ENCODE measurements at places on chromosomes 6 and 20. TPM values are rescaled to one million over a fixed set of nuclear protein-coding genes. Genes with fewer than 3 reads are reported as not detected.

Gene GRIK2
- 0.11 TPM for total RNA-seq

GRCh38 chr6:112287577-112288225 is 33.3 kb upstream of the LAMA4 start:
- H3K4me1 ChIP-seq: no peaks in the 10 kb centered on the region
- no peak for DNase-seq
- no peaks in the 10 kb centered on the region for H3K36me3 ChIP-seq

DNA sequence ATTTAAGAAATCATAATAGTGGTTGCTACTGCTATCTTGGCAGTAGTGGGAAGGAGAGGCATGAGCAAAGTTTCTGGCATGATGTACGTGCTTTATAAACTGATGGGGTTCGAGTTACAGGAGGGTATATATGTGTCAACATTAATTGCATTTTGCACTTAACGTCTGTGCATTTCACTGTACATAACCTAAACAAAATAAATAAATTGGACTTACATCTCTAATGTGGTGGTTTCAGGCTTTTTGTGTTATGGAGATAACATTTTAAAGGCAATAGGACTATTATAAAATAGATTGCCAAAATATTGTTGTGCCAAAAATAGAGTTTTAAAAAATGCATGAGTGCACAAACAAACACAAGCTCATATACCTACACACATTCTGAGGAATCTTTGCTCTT is 1001.1 kb upstream of the GJE1 start:
- no peak for DNase-seq
- H3K4me3 ChIP-seq: no peak overlapping the region
- H3K36me3 ChIP-seq: no peaks in the 10 kb centered on the region

- H3K27me3 ChIP-seq: peaks cover 2% of the 10 kb centered on the region
- H3K27ac ChIP-seq: no peak overlapping the region
- no peak overlapping the region for H3K4me3 ChIP-seq
- no peaks in the 10 kb centered on the region for H3K4me1 ChIP-seq
Measured at GRCh38 chr6:168292826-168293225, 26.8 kb downstream of the DACT2 start.

DNA sequence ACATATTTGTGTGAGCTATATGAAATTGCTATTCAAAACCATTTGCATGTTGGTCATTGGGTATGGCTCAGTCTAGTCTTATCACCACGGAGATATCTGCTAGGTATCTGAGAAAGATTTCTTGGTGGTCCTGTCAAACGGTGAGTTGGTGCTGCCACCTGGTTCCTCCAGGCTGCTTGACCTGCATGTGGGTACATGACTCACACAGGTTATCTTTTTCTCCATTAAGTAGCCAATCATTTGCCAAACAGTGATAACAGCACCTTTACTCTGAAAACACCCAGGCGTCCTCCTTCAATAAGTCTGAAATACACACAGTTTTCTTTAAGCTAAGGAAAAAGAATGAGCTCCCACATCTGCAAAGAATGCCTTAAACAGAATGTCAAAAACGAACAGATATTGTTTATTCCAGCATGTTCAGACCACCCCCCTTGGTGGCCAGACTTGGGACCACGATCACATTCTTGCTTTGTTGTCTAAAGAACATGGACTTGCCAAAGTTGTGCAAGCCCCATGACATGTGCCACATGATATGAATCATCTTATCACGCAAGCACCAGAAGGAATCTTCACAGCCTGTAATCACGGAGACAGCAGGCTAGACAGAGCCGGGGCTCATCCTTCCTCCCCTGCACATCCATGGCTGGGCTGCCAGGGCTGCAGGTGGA is 200.7 kb upstream of the THBS2 start:
- no peak for DNase-seq
- H3K4me3 ChIP-seq: no peak overlapping the region
- no peaks in the 10 kb centered on the region for H3K27me3 ChIP-seq
- no peaks in the 10 kb centered on the region for H3K4me1 ChIP-seq

DNA sequence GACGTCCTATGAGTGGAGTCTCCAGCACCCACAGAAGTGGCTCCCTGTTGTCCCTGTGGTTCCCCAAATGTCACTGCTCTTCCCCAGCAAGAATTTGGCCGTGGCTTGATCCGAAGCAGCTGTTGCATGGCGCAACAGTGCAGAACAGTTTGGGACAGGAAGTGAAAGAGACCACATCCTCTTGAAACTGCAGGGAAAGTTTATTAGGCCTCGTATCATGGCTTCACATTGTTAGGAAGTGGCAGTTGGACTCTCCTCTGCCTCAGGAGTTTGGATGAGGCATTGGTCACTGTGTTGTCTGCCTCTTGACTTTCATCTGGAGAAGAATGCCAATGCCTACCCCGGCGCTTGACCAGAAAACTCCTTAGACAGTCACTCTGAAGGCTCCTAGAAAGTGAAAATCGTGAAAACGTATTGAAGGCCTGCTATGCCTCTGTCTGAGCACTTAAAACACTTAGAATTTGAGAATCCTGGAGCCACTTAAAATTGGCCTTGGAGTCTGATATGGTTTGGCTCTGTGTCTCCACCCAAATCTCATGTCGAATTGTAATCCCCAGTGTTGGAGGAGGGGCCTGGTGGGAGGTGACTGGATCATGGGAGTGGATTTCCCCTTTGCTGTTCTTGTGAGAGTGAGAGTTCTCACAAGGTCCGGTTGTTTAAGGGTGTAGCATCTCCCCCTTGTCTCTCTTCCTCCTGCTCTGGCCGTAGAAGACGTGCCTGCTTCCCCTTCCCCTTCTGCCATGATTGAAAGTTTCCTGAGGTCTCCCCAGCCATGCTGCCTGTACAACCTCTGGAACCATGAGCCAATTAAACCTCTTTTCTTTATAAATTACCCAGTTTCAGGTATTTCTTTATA is 334.9 kb upstream of the JARID2 start:
- peak overlapping the region; percentile 70 for H3K4me3 ChIP-seq
- H3K27ac ChIP-seq: peak overlapping the region; percentile 88
- no peaks in the 10 kb centered on the region for H3K36me3 ChIP-seq
- no peaks in the 10 kb centered on the region for H3K27me3 ChIP-seq

DNA sequence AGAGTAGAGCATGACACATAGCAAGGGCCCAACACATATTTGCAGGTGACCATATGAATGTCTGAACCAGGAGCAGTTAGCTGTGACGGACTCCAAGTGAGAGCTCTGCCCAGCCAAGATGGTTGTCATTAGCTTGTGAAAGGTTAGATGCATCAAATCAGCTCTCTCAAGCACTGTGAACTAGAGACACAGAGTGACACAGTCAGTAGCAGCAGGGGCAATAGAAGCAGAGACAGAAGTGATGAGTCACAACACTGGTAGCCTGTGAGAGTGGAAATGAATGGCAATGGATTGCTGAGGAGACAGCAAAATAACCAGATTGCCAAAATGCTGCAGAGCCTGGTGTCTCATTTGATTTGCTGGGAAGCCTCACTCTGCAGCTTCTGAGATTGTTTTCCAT is 558.9 kb downstream of the PKHD1 start:
- H3K4me3 ChIP-seq: no peak overlapping the region
- DNase-seq: no peak

- no peaks in the 10 kb centered on the region for H3K36me3 ChIP-seq
- no peaks in the 10 kb centered on the region for H3K4me1 ChIP-seq
- H3K27me3 ChIP-seq: no peaks in the 10 kb centered on the region
- no peak for DNase-seq
Measured at GRCh38 chr6:81067057-81067456, 685.4 kb downstream of the TENT5A start.

GRCh38 chr20:46188866-46189541 is 70.9 kb downstream of the CD40 start:
- no peaks in the 10 kb centered on the region for H3K36me3 ChIP-seq
- H3K27ac ChIP-seq: no peak overlapping the region
- no peak overlapping the region for H3K4me3 ChIP-seq
- H3K27me3 ChIP-seq: peaks cover 21% of the 10 kb centered on the region
- H3K4me1 ChIP-seq: no peaks in the 10 kb centered on the region

- no peaks in the 10 kb centered on the region for H3K4me1 ChIP-seq
- no peak overlapping the region for H3K27ac ChIP-seq
- H3K27me3 ChIP-seq: no peaks in the 10 kb centered on the region
- no peak overlapping the region for H3K4me3 ChIP-seq
Measured at GRCh38 chr20:7004801-7005200, 237.3 kb downstream of the BMP2 start.

DNA sequence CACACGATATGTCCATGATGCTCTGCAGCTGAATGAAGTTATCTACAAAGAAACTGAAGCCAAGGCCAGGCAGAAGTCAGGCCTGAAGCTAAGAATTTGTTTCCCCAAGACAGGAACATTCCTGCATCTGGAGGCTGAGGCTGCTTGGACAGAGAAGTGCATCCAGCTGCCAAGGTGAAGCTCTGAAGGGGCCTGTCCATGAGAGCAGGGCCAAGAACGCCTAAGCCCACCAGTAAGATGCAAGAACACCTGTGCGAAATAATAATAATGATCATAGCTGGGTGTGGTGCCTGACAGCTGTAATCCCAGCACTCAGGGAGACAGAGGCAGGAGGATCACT is 37.7 kb upstream of the B4GALT5 start:
- peaks cover 16% of the 10 kb centered on the region for H3K4me1 ChIP-seq
- peak overlapping the region; percentile 54 for H3K27ac ChIP-seq
- H3K27me3 ChIP-seq: no peaks in the 10 kb centered on the region
- H3K36me3 ChIP-seq: no peaks in the 10 kb centered on the region
- no peak for DNase-seq

DNA sequence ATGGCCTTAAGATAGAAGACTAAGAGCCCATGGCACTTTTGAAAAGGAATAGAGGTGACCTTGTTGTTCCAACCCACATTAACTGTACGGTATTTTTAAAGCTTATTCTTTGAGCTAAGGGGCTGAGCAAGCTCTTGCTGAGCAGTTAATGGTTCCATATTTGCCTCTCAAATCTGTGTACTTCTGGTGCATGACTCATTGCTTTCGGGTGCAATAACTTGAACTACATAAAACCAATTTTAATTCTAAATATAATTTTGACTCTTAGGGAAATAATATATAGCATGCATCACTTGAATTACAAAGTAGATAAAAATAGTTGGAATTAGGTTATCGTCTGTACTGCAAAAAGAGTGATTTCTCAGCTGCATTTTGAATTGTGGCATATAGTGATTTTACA is 348.1 kb upstream of the CITED2 start:
- no peaks in the 10 kb centered on the region for H3K36me3 ChIP-seq
- H3K27ac ChIP-seq: no peak overlapping the region
- DNase-seq: no peak

GRCh38 chr6:12083763-12084162 is 71.7 kb downstream of the HIVEP1 start:
- H3K27me3 ChIP-seq: no peaks in the 10 kb centered on the region
- no peak for DNase-seq
- peaks cover 45% of the 10 kb centered on the region for H3K4me1 ChIP-seq
- no peak overlapping the region for H3K27ac ChIP-seq
- H3K4me3 ChIP-seq: no peak overlapping the region

- H3K4me3 ChIP-seq: no peak overlapping the region
- no peaks in the 10 kb centered on the region for H3K4me1 ChIP-seq
- peaks cover 80% of the 10 kb centered on the region for H3K36me3 ChIP-seq
- H3K27ac ChIP-seq: no peak overlapping the region
Measured at GRCh38 chr6:7604003-7604402, 14.0 kb downstream of the SNRNP48 start.

- H3K4me3 ChIP-seq: no peak overlapping the region
- no peaks in the 10 kb centered on the region for H3K36me3 ChIP-seq
- peaks cover 29% of the 10 kb centered on the region for H3K27me3 ChIP-seq
- no peak overlapping the region for H3K27ac ChIP-seq
- peaks cover 5% of the 10 kb centered on the region for H3K4me1 ChIP-seq
Measured at GRCh38 chr20:2093883-2094282, 7.7 kb upstream of the STK35 start.

GRCh38 chr6:158780988-158781691 is 38.0 kb downstream of the EZR start:
- peaks cover 2% of the 10 kb centered on the region for H3K4me1 ChIP-seq
- peaks cover 91% of the 10 kb centered on the region for H3K36me3 ChIP-seq
- H3K27me3 ChIP-seq: no peaks in the 10 kb centered on the region
- H3K4me3 ChIP-seq: no peak overlapping the region
- peak overlapping the region; percentile 56 for H3K27ac ChIP-seq

DNA sequence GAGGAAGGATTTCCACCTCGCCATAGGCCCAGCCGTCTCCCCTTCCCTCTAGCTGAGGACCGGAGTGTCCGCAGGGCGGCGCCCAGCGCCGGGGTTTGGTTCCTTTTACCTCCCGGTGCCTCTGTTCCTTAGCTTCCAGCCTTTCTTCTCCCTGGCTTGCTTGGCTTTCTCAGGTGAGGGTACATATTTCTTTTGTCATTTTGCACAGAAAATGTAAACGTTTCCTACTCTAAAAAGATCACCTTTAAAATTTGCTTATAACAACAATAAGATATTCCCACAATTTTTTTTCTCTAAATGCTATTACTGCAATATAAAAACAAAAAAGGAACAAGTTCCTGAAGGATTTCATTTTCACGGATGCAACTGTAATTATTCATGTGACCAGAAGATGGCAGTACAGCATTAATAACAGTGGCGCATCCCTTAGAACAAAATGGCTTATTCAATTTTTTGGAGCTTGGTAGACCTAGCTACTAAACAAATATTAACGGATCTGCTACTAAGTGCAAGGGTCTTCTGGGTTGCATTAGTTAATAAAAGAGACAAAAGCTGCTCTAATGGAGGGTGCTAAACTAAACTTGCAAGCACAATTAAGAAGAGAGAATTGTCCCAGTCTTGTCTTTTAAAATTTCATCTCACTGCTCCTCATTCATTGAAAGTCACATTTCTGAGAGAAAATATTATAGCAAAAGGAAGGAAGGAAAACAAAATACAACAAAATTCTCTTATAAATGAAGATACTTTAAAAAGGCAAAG is 172.9 kb downstream of the ADGRG6 start:
- H3K4me1 ChIP-seq: no peaks in the 10 kb centered on the region
- H3K27ac ChIP-seq: no peak overlapping the region
- DNase-seq: no peak
- peaks cover 3% of the 10 kb centered on the region for H3K27me3 ChIP-seq
- no peak overlapping the region for H3K4me3 ChIP-seq
- no peaks in the 10 kb centered on the region for H3K36me3 ChIP-seq
